Amniotic stem cell (primary cell): ENCODE measurements at places on chromosomes 3 and 15.

DNA sequence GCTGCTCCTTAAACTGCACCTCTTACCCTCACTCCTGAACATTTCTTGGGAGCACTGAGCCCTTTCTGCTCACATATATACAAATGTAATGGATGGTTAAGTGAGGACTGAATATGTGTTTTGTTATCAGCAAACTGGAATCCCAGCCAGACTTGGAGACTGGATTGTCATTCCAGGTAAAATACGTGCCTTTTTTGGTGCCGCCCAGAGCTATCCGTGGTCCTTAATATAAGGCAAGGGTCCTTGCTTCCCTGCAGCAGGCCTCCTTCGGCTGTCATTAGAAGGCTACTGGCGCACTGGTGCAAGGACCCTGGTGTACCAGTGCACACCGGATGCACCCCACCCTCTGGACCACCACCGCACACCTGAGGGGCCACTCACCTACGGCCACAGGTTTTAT lies 1.1 kb upstream of the GABRB3 start:
- no peak for DNase-seq

DNA sequence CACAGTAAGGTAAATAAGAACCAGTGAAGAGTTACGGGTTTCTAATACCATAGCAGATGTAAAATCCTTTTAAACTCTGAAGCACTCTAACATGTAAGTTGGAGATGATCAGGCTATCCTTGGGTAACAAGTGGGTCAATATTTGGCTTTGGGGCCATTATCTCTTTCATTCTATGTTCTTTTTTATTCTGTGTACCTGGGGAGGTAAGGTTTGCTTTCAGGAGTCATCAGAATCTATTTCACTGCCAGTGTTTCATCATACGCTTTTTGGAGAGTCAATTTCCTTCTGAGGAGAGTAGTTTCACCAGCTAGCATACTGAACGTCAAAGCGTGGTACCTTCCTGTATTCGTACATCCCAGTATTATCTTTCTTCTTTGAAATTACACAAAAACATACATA lies 166.5 kb downstream of the GMNC start:
- no peak for DNase-seq

GRCh38 chr3:55571913-55572312 lies 84.8 kb upstream of the WNT5A start:
- DNase-seq = no peak

- DNase-seq = peak; percentile 2
Measured at GRCh38 chr15:65952391-65953053, 83.2 kb downstream of the RAB11A start.

- DNase-seq = no peak
Measured at GRCh38 chr3:66754613-66755012, 243.5 kb upstream of the KBTBD8 start.

DNA sequence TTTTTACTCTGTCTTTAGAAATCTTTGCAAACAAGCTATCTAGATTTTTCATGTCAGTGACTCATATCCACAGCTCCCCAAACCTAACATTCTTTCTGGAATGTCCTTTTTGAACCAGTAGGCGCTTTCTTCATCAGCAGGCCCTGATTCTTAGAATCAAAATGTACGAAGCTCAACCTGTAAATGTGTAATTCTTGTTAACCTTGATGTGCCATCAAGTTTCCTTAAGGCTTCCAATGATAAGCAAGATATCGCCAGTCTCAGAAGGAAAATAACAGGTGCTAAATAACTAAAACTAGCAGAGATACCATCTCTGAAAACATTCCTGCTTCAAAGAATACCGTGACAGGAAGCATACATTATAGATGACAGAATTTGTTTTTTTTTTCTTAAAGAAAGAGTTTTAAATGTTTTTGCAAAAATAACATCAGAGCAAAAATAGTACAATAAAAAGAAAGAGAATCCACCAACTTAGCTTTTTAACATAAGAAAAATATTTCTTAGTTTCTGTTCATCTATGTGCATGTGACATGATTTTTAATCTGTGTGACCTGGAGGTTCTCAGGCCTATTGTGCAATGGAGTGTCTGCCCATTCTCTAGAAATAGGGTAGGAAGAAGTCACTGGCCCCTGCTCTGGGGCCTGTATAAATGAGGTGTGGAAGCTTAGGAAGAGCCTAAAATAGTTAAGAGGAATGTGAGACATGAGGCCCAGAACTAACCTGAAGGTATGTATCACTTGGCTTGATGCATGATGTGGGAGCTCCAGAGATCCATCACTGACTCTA lies 14.7 kb upstream of the SECISBP2L start:
- no peak for DNase-seq

- DNase-seq = no peak
Measured at GRCh38 chr3:151230646-151231045, 27.6 kb upstream of the GPR171 start.

DNA sequence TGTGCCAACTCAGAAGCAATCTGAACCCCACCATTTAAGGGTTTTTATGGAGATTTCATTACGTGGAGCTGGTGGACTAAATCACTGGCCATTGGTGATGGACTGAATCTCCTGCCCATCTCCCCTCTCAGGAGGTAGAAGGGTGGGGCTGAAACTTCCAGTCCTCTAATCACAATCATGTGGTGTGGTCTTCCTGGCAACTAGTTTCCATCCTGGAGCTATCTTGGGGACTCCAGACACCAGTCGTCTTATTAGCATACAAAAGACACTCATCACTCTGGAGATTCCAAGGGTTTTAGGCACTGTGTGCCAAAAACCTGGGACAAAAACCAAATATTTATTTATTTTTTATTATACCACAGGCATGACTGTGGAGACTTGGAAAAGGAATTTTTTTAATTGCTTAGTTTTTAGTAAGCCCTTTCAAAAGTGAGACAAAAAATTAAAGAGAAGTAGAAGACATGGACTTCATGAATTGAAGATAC lies 203.6 kb downstream of the WNT5A start:
- DNase-seq = no peak

GRCh38 chr3:108403198-108403597 lies 106.8 kb downstream of the HHLA2 start:
- DNase-seq = no peak

DNA sequence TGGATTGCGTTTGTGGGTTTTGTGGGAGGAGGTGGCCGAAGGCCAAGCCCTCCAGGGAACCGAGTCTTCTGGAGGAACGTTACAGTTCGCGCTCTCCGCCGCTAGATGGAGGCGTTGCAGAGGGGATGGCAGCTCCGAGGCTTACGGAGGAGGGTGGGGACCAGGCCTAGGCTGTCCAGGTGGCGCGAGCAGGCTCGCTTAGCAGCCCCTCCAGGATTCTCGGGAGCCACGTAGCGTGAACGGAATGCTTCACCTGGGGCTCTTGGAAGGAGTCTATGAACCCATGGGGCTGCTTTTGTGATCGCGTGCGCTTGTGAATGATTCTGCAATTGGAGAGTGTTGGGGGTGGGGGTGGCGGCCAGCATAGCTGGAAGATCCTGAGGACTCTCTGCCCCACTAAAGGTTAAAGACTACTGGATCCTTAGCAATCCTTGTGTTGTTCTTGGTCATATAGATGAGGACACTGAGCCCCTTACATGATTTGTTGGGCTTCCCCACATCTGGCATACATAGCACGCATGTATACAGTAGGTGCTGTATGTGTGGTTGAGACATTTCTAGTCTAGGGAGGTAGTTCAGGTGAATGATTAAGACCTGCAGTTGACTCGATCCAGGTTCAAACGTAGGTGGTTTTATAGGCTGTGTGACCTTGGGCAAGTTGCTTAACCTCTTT lies 25.7 kb downstream of the FAM3D start:
- peak; percentile 37 for DNase-seq

- no peak for DNase-seq
Measured at GRCh38 chr15:78301326-78301725, 1.9 kb upstream of the SKIC8 start.

DNA sequence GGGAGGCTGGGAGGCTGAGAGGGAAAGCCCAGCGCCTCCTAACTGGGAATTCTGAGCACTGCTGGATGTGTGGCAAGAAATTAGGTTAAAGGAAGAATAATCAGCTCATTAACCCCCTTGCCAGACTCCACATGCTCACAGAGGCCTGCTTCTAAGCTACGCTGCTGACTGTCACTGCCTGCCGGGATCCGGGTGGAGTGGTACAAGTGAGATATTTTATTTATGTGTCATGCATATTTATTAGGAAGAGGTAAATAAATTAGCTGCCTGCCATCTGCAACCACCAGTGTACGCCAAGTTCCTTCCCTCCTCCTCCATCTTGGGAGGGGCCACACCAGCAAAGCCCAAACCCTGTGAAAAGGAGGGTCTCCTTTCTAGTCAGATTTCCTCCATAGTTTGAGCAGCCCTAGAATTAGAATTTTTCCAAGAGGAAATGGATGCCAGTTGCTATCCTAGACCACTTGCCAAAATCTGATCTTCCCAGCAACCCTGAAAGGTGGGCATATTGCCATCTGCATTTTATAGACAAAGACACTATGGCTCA lies 43.5 kb upstream of the GRIP2 start:
- no peak for DNase-seq

- DNase-seq = no peak
Measured at GRCh38 chr15:91070872-91071271, 29.2 kb upstream of the SV2B start.

DNA sequence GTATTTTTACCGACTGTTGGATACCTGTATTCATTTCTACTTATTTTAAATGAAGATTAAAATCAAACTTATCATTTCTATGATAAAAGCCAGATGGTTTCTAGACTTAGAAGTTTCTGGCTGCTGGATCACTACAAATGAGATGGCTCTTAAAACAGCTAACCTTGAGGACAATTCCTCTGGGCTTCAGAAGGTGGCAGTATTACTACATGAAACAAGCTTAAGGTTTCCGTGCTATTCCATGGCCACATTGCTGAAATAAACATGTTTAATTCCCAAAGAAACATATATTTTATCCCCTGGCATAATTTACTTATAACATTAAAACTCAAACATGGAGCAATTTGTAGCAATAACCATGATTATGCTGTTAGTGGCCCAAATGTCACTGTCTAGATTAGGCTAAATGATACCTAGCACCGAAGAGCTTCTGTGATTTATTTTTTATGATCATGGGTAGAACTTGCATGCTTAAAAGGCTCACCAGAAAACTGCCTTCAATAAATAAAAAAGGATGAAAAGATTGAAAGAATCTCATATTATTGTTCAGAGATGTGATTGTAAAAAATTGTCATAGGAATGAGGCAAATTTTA lies 204.0 kb upstream of the NANOGP8 start:
- DNase-seq = no peak

- DNase-seq = no peak
Measured at GRCh38 chr15:99096173-99096893, 8.5 kb upstream of the SYNM start.

GRCh38 chr3:28949580-28949979 lies 331.3 kb upstream of the RBMS3 start:
- DNase-seq = no peak

DNA sequence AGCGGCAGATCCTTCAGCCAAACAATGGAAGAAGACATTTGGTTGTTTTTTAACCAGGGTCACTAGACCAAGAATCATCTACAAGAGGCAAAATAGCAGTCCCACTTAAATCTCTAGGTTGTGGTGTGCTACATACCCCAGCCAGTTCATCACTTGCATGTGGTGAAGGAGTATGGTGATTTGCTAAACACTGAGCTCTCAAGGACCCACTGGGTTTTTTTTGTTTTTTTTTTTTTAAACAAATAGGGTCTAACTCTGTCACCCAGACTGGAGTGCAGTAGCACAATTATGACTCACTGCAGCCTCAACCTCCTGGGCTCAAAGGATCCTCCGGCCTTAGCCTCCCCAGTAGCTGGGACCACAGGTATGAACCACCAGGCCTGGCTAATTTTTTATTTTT lies 508.0 kb downstream of the FOXP1 start:
- DNase-seq = no peak

- DNase-seq = no peak
Measured at GRCh38 chr3:188154809-188155574, 1.0 kb downstream of the LPP start.

- DNase-seq = no peak
Measured at GRCh38 chr3:129441215-129441614, 1.2 kb downstream of the IFT122 start.

DNA sequence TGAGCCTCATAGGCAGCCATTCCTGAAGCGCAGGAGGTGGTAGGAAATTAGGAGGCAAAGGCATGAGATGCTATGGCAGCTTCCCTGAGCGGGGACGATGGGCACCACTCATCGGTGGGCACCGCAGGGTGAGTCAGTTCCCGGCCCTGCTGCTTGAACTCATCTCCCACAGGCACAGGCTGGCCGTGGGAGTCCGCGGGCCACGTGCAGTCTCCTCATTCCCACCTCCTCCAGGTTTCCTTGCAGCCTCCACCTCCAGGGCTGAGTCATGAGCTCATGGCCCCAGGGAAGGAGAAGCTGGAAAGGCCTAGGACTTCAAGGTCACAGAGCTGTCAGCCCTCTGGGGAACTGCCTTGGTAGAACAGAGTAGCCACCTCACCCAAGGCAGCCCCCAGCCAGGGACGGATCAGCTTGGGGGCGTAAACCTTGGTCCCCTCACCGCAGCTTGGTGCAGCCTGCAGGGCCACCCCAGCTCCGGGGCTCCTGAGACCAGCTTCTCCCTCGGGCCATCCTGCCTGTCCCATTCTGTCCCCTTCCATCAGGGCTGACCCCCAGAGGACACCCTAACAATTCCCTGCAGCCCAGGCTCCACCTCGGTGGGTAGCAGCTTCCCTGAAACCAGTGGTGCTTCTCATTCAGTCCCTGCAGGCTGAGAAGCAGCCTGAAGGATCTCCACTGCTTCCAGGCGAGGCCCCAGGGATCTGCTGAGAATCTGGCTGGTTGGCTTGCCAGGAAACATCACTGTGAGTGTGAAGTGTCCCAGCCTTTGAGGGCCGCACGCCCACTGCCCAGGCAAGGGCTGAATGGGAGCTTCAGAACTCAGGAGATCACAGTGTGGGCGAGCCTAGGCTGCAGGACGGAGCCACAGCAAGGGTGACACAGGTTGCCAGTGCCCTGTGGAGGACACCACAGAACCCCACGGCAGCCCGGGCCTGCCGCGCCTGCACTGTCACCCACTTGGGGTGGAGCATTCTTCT lies 150.7 kb upstream of the MEF2A start:
- DNase-seq = no peak

GRCh38 chr15:53978253-53978906 lies at the start of gene UNC13C:
UNC13C (plus strand) TSS chr15:53978441; CDS start chr15:54012904, 34,463 bp downstream.
- no peak for DNase-seq

GRCh38 chr3:52779011-52779836 lies 1.8 kb downstream of the ITIH1 start:
- DNase-seq = no peak

DNA sequence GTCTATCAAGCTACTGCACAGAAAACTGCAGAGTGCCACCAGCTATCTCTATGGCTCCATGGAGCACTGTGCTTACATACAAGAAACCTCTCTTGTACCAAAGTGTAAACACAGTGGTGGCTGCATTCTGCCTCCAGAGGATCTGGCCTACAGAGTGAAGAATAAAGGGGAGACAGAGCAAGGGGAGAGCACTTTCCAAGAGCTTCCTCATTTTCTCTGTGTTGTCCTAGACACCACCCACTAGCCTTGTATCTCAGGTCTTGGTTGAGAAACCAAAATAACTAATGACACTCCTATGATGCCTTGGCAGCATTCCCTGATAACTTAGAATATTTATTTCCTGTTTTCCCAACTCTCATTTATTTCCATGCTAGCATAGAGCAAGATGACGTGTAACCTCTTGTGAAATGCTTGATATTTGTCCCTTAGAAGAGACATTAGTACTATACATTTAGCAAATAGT lies 56.9 kb upstream of the PHLDB2 start:
- DNase-seq = peak; percentile 7

- no peak for DNase-seq
Measured at GRCh38 chr15:69209661-69210060, 49.2 kb downstream of the GLCE start.

- no peak for DNase-seq
Measured at GRCh38 chr3:114973536-114973935, 173.6 kb downstream of the ZBTB20 start.
